Daoy (cell line): ENCODE measurements at places on chromosomes 6 and 20. TPM values are rescaled to one million over a fixed set of nuclear protein-coding genes. Genes with fewer than 3 reads are reported as not detected.

DNA sequence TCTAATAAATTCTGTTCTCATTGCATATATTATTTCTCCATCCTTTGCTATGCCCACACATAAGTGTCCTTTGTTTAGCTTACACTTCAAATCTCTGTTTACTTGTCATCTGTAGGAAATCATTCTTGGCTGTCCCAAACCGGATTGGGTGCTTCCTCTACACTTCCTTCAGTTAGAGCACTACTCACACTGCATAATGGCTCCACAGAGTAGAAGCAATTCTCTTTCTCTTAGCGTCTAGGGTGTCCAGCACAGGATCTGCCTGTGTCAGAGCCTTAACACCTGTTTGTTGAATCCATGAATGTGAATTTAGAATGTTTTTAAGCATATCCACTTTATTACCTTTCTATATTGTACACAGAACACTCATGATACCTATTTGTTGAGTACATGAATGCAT, 87.0 kb upstream of the BMP2 start:
- DNase-seq, result no peak

DNA sequence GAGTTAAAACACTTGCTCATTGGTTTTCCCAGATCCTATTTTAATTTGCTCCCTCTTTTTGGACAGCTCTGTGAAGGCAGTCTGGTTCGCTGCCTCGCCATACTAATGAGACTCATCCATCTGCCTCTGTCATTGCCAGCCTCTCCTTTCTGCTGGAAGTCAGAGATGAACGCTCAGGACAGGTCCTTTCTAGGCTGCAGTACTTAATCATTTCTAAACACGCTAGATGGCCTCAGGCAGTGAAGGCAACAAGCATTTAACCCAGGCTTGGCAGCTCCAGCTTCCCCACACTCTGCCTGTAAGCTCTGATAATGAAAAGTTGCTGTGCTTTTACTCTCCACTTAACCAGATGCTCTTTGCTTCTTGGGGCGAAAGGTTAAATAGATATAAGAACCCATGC, 286.7 kb upstream of the POU3F2 start:
- DNase-seq, result no peak

DNA sequence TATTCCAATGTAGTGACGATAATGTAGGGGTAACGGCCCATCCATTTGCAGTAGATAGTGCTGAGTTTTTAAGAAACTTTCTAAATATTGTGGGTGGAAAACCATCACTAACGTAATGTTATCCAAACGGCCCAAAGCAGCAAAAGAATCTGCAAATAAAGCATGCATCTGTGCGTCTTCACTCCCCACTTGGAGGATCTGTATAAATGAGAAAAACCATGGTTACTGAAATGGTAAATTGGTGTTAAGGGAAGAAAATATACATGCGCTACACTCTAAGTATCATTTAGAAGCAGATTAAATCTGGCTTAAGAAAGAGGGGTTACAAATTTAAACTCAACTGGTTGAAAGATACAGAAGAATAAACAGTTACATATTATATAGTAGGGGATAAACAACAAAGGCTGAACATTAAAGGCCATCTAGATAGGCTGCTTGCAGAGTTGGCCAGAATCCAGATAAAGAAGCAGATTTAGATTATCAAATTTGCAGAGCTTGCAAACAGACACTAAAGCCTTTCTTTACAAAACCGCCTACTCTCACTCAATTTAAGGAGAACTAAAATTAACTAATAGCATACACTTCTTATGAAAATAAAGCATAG, 93.3 kb downstream of the SESN1 start:
- DNase-seq, result no peak

Gene GRM1
- not detected in 2 replicates for total RNA-seq

Gene GNL1
- 36.8 and 57.4 TPM in 2 replicates for total RNA-seq

Gene PCED1A
- total RNA-seq, result 13.9 and 15.9 TPM in 2 replicates
